ENCODE measurements at places on chromosomes 3 and 15. TPM values are rescaled to one million over a fixed set of nuclear protein-coding genes. Genes with fewer than 3 reads are reported as not detected.
A peak's percentile ranks its signal among the peaks of the same experiment; 100 is the strongest.

GRCh38 chr3:45955017-45955647 lies 11.9 kb downstream of the CXCR6 start:
- no peak overlapping the region for H3K27ac ChIP-seq
- peak; percentile 53 for DNase-seq
- peaks cover 99% of the 10 kb centered on the region for H3K36me3 ChIP-seq

- no peak for DNase-seq
- H3K4me3 ChIP-seq: no peak overlapping the region
- H3K27me3 ChIP-seq: no peaks in the 10 kb centered on the region
- no peaks in the 10 kb centered on the region for H3K4me1 ChIP-seq
- H3K36me3 ChIP-seq: no peaks in the 10 kb centered on the region
These were observed 32.6 kb downstream of the PLCL2 start for GRCh38 chr3:16917256-16917935.

GABRG3 gene
- total RNA-seq: not detected

CLEC3B gene
- total RNA-seq: 30.3 TPM
